Stimulated activated CD8-positive, alpha-beta memory T cell treated with anti-CD3 and anti-CD28 coated beads, Interleukin-4, amount 100 ng/mL, for 1 hour (primary cell): ENCODE measurements at places on chromosomes 1 and 21.

DNA sequence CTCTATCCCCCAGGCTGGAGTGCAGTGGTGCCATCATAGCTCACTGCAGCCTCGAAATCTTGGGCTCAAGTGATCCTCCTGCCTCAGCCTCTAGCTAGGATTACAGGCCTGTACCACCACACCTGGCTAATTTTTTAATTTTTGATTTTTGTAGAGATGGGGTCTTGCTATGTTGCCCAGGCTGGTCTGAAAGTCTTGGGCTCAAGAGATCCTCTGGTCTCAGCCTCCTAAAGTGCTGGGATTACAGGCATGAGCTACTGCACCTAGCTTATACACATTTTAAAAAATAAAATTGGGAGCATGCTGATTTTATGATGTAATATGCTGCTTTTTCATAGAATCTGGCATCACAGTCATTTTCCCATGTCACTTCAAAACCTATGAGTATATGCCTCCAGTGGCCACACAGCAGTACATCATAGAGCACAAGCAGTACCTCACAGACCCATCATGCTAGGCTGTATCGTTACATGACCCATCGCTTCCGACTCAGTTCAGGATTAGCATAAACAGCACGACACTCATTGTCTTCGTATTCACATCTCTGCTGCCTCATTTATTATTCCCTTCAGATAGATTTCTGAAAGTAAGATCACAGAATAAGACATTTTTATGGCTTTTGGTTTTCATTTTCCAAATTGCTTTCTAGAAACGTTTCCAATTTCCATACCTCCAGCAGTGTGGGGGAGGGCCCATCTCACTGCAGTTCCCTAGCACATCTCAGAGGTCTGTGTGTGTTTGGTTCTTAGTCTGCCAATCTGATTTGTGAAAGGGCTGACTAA, 35.9 kb upstream of the CCSAP start:
- DNase-seq, result no peak

GRCh38 chr1:233907151-233907550, 2.7 kb downstream of the SLC35F3 start:
- DNase-seq, result no peak

GRCh38 chr1:19313636-19313959, 1.5 kb downstream of the SLC66A1 start:
- DNase-seq, result no peak

DNA sequence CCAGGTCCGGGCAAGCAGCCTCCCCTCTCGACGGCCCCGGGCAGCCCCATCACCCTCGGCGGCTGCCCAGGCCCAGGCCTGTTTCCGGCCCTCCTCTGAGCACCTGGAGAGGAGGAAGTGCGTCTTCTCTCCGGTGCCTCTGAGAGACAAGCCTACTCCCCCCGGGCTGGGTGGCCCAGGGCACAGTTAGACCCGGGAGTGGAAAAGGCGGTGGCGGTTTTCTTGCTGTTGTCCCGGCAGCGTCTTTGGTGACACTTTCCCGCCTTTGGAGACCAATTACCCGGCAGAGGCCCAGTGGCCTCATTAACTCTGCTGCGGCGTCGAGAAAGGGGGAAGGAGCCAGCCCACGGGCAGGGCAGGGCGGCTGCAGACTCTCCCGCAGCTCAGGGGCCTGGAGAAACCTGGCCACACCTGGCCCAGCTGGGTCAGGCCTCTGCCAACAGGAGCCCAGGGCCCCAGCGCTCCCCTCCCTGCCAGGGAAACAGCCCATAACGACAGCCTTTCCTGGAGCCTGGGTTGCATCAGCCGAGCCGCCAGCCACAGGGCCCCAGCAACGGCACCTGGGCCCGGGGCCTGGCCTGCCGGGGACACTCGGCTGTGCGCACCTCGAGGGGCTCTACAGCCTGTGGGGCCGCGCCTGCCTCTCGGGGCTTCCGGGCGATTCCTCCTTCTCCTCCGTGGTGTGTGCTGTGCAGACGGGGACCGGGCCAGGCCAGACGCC, 28.4 kb upstream of the C1orf159 start:
- peak; percentile 17 for DNase-seq

GRCh38 chr1:53951697-53952096, 5.5 kb downstream of the LRRC42 start:
- DNase-seq, result no peak

- no peak for DNase-seq
Observed at GRCh38 chr1:154736841-154737240, 128.9 kb upstream of the ADAR start.

- DNase-seq, result no peak
Observed at GRCh38 chr1:234719454-234720251, 109.7 kb upstream of the IRF2BP2 start.

DNA sequence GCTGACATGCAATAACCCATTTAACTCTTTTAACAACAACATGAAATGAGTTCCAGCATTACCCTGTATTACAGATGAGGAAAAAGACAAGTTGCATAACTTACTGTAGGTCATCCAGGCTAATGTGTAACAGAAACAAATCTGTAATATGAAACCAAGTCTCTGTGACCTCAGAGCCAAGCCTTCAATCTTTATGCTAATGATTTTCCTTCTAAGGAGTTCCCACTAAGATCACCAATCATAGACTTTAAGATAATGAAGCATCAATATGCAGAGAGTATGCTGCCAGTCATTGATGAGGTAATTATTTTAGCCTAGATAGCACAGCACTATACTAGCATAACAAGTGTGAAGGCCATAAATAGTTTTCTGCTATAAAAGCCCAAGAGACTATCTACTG, 35.6 kb upstream of the RNPC3 start:
- no peak for DNase-seq

DNA sequence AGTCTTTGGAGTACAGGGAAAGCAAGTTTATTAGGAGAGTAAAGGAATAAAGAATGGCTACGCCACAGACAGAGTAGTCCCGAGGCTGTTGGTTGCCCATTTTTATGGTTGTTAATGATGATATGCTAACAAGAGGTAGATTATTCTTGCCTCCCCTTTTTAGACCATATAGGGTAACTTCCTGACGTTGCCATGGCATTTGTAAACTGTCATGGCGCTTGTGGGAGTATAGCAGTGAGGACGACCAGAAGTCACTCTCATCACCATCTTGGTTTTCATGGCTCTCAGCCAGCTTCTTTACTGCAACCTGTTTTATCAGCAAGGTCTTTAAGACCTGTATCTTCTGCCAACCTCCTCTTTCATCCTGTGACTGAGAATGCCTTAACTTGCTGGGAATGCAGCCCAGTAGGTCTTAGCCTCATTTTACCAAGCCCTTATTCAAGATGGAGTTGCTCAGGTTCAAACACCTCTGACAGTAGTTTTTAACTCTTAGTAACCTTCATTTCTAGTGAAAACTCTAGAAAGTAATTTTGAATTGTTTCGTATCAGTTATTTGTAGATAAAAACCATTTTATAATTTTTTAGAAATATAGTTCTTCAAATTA, 26.2 kb downstream of the TCP10L start:
- DNase-seq, result no peak

DNA sequence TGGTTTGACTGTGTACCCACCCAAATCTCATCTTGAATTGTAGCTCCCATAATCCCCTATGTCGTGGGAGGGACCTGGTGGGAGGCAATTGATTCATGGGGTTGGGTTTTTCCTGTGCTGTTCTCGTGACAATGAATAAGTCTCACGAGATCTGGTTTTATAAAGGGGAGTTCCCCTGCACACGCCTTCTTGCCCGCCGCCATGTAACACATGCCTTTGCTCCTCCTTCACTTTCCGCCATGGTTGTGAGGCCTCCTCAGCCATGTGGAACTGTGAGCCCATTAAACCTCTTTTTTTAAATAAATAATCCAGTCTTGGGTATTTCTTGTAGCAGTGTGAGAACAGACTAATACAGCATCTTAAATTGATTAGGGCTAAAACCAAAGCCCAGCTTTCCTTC, 22.6 kb upstream of the RERE start:
- DNase-seq, result no peak

GRCh38 chr1:34929853-34930701, 627 bp upstream of the DLGAP3 start:
- no peak for DNase-seq

DNA sequence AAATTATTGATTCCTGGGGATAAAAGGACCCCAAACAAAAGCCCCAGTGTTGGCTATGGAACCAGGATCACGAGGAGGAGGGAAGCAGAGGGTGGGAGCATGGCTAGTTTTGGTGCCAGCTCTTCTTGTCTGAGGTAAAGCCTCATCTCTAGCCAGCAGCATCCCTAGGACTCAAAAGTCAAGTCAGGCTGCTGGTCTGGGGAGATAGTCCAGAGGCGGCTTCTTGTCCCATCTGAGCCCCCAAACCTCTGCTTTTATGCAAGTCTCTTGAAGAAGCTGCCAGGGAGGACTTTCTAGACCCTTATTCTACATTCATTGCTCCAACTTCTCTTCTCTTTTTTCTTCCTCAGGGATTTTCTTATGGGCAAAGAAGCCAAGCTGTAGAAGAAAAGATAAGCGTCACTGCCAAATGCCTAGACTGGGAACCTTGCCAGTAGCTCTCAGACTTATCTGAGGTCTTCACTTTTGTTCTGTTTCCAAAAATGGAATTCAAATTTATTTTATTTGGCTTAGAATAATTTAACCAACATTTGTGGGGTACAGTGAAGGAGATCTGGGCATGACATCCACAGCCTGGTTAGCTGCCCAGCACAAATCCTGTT, 6.9 kb upstream of the ANKRD35 start:
- no peak for DNase-seq

- DNase-seq, result no peak
Observed at GRCh38 chr1:48105165-48105564, 108.0 kb upstream of the TRABD2B start.

DNA sequence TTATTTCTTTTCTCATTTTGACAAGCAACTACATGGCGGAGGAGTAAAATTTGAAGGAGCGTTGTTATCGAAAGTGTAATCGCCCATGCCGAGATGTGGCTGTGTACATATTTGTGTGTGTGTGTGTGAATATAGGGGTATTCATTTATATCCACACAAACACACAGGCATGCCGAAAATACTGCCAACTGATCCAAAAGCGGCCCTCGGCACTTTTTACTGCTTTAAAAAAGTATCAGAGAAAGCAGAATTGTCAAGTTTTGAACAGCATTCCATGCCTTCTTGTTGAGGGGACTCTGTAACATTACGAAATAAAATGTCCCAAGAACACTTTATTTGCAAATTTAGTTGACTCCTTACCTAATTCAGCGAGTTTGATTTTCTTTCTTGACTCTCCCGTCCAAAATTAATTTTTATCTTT, 1.1 kb downstream of the PBX1 start:
- DNase-seq, result no peak

- DNase-seq, result no peak
Observed at GRCh38 chr1:199913318-199913717, 114.2 kb upstream of the NR5A2 start.

DNA sequence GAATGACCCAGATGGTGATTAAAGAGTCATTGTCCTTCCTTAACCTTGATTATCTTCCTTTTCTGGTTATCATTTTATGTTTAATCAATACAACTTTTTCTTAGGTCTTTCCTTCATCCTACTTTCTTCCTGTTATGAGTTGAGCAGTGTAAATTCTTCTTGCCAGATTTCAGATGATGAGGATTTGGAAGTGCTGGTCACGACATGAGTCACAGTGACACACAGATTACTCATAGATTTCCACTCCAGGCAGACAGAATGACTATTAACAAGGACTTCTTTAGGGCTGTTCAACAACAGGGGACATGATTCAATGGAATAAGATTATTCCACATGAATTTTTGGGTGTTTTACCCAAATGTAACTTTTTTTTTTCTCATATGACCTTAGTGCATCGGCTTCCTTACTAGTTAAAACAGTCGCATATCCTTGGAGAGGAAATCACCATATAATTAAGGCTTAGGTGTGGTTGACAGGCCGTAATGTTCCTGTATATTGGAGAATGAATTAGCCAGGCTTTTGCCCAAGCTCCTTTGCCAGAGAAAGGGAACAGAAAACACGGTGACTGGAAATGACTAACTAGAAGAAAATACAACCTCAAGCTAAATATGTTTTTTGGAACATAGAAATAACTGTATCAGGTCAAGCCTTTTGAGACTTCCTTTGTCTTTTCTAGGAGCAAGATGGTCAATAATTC, 44.2 kb downstream of the PRRX1 start:
- DNase-seq, result no peak

DNA sequence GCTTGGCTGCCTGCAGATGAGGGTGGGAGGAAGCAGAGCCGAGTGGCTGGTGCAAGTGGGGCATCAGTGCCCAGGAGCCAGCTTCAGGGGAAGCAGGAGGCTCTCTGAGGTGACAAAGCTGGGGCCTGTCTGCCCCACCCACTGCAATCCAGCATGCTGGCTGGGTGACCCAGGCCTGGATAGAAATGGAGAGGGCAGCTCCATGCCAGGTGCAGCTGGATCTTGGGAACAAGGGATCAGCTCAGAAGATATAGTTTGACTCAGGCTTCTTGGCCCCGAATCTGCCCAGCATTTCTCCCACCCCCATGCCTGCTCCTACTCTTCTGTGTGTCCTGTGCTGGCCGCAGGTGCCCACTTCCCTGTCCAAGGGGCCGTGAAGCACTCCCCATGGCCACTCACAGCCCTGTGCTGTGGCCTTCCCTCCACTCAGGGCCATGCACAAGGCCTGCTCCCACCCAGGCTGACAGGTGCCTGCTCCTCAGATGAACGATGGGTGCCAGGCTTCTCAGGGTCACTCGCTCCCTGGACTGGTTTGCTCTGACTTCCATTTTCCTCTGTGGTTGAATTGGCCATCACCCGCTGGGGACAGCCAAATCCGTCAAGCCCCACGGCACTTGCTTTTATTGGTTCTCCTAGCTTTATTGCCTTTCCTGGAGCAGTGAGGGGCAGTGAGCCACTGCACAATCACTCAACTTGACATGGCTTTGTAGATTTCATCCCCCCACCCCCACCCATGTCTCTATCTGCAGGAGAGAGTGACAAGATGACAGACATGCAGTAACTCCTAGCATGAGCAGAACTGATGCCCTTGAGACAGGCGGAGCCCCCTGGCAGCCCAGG, 174.8 kb upstream of the VAMP3 start:
- DNase-seq, result no peak

DNA sequence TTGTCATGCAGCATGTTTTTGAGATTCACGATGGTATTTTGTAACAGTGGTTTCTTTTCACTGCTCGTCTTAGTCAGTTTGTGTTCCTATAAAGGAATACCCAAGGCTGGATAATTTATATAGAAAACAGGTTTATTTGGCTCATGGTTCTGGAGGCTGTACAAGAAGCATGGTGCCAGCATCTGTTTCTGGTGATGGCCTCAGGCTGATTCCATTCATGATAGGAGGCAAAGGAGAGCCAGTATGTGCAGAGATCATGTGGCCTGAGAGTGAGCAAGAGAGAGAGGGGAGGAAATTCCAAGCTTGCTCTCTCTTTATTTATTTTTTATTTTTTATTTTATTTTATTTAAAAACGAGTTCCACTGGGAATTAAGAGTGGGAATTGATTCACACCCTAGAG, 2.0 kb upstream of the C21orf91 start:
- no peak for DNase-seq

DNA sequence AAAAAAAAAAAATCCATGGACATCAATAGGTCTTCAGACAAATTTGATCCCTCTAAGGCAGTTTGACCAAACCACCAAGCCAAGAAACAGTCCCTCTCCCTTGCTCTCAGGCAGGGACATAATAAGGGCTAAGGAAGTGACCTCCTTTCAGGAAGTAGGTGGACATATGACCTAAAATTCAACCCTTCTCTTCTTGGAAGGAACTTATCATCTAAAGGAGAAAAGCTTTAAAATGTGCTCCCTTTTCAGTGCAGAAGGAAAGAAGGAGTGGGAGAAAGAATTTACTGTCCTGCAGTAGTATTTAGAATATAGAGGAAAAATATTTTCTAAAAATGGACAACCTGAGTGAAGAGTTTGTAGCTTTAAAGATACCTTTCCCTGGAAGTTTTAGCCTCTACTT, 118.1 kb downstream of the DTL start:
- no peak for DNase-seq
